ENCODE measurements at places on chromosomes 3 and 15.

GRCh38 chr3:157390713-157391515, 45.7 kb upstream of the PTX3 start:
- no peak for DNase-seq

GRCh38 chr3:22089284-22089683, 338.3 kb upstream of the ZNF385D start:
- peak; percentile 14 for DNase-seq

GRCh38 chr15:50190166-50190570, 8.2 kb downstream of the SLC27A2 start:
- no peak for DNase-seq

DNA sequence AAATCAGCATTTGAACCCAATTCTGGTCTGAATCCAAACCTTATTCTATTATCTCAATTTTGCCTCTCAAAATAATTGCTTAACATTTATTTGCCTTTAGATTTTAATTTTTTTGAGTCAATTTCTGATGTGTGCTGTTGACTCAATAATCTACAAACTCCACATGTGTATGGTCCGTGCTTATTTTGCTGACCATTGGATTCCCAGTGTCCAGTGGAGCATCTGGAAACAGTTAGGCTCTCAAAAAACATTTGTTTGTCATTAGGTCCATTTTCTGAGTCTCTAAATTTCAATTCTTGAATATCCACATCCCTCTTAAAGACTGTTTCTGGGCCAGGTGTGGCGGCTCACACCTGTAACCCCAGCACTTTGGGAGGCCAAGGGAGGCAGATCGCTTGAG, 19.2 kb upstream of the MYZAP start:
- DNase-seq: no peak

GRCh38 chr3:29412110-29412509, 131.2 kb downstream of the RBMS3 start:
- no peak for DNase-seq

DNA sequence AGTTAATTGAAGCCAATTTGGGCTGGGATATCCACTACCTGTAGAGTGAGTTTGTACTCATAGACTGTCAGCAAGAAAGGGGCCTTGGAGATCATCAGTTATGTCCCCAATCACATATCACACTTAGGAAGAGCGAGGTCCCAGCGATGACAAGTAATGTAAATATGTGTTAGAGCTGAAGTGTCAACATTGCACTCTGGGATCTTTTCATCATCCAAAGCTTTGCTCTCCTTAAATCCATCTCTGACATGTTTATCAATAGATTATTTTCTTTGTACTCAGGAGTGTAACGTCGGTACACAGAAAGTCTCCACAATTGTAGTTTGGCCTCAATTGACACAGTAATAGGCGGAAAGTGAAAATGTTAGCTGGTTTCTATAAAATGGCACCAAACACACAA, 113.7 kb upstream of the TPRG1 start:
- DNase-seq: no peak

All from umbilical cord (tissue), 2 donors.